HAP-1 (cell line): ENCODE measurements at places on chromosomes 3 and 15.

DNA sequence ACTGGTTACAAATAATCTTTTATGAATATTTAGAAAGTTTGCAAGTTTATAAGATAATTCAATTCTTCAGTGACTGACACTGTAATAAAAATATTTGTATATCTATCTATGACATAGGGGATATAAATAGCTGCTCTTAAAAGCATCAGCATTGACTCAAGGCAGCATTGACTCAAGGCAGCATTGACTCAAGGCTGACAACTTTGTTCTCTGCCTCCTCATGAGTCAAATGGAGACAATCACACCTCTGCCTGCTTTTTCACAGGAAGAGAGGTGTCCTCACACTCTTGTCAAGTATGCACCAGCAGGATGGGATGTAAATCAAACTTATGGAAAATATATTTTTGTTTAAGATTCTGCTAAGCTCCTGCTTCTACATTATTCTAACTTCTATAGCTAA is 1173.1 kb downstream of the NSUN3 start:
- no peak for DNase-seq

- no peak for DNase-seq
Observed at GRCh38 chr3:54572197-54572895, 355.5 kb downstream of the LRTM1 start.

- no peak for DNase-seq
Observed at GRCh38 chr3:157101486-157101885, 58.5 kb downstream of the CCNL1 start.

- DNase-seq, result no peak
Observed at GRCh38 chr3:17583530-17583929, 158.9 kb downstream of the TBC1D5 start.

DNA sequence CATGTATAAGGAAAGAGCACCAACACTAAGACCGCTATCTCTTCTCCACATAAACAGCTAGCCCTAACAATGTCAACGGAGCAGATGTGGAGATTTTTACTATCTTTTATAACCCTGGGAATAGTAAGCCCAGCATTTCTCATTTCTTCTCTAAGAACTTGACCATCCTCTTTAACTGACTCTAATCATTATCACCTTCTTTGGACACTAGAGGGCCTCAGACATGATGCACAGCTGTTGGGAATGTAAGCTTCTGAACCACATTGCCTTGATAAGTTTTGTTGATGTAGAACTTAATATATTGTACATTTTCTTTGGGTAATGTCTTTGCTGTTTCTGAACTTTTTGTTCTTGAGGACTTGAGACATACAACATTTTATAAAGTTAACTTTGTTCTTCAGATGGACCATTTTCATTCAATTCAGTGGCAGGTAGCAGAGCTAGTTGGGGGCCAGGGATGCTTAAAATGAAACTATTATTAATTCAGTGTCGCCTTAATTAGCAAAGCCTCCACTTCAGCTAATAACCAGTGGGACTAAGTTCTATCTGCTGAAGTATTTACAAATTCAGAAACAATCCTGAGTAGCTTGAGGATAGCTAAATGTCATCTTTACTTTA is 9.6 kb upstream of the TAGLN3 start:
- no peak for DNase-seq

DNA sequence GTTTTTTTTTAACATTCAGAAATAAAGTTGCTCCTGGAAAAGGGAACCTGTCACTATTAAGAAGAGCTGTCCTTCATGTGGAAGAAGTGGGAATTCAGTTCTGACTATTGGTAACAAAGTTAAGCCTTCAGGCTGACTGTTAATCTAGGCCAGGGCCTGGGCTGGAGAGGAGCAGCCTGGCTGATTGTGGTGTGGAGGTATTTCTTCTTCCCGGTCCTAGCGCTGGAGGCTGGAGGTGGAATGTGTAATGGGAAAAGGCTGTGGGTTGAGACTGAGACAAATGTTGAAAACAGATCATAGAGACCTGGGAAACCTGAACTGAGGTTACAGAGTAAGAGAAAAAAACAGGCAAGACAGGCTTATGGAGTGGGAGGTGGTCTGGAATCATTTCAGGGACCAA is 23.8 kb upstream of the SH3BP5 start:
- no peak for DNase-seq

- no peak for DNase-seq
Observed at GRCh38 chr15:81962482-81962881, 83.3 kb downstream of the MEX3B start.

GRCh38 chr15:84919106-84919667 is 34.7 kb downstream of the SLC28A1 start:
- no peak for DNase-seq

GRCh38 chr3:78871048-78871447 is 896.8 kb downstream of the ROBO1 start:
- DNase-seq, result no peak

DNA sequence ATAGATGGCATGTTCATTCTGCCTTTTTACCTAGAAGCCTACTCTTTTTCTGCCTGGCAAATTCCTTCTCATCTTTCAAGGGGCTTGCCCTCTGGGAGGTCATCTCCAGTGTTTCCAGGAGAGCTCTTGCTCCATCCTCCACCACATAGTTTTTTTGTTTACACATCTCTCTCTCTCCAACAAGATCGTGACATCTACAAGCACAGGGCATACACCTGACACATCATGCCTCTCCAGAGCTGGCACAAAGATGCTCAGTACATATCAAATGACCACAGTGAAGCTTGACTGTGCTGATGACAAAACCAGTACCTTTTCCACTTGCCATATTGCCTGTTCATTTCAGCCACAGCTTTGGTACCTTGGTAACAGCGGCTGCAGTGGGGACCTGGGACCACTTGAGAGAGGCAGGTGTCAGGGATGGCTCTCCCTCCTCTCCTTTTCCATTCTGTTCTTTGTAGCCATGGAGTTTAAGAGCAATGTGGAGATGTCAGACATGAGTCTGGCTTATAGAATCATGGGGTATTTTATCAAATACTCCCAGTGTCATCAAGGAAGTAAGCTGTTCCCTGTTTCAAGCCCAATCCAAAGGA is 15.4 kb downstream of the ALPK3 start:
- no peak for DNase-seq

DNA sequence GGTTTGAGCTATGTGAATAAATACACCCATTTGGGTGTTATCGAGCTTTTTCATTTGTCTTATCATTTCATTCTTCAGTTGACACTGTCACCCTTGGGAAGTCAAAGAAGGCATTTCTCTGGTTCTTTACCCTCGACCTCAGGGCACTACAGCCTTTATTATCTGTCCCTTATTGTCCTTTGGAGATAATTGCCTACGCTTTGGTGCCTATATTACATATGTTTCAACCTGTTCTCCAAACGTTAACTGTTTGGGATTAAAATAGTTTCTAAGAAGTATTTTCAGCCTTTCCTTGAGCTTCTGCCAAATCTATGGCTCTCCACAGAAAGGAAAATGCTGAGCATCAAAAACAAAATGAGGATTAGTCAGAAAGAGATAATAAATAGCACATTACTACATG is 395.4 kb upstream of the ADAMTS9 start:
- DNase-seq, result no peak

DNA sequence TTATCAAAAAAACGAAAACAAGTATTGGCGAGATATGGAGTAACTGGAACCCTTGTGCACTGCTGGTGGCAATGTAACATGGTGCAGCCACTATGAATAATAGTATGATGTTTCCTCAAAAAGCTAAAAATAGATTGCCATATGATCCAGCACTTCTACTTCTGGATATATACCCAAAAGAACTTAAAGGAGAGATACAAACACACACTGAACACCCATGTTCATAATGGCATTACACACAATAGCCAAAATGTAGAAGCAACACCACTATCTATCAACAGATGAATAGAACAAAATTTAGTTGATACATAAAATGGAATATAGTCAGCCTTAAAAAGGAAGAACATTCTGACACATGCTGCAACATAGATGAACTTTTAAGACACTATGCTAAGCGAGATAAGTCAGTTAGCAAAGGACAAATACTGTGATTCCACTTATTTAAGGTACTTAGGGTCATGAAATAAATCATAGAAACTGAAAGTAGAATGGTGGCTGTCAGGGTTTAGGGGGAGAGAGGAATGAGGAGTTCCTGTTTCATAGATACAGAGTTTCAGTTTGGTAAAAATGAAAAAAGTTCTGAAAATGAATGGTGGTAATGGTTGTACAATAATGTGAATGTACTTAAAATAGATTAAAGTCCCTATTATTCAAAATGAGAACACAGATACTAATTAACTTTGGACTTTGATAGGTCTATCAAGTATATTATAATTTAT is 59.4 kb upstream of the IMPG2 start:
- no peak for DNase-seq

GRCh38 chr3:17258823-17259436 is 374.2 kb downstream of the PLCL2 start:
- peak; percentile 38 for DNase-seq

- no peak for DNase-seq
Observed at GRCh38 chr3:41683666-41684350, 278.1 kb downstream of the ULK4 start.
